Hematopoietic multipotent progenitor cell treated with erythropoietin and hydrocortisone succinate and interleukin-3 and kit ligand, for 4 days (in vitro differentiated cells): ENCODE measurements at places on chromosomes 2 and 18.
A peak's percentile ranks its signal among the peaks of the same experiment; 100 is the strongest.

DNA sequence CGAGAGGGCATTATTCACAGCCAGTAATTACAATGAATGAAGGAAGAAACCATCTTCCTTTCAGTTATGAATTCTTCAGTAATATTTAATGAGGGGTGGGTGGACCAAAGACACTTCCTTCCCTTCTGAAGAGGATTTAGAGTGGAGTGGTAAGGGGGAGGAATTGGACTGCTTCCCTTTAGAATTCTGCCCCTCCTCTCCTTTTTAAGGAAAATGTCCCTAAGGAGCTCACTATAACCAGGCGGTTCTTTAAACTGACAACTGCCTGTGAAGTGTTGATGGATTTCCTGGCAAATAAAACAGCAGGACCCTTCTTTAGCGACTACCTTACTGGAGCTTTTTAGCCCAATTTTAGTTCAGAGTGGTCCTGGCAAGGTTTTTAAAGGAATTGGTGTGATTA is 86.4 kb downstream of the LIMS1 start:
- no peak for DNase-seq

GRCh38 chr18:26719896-26720295 is 145.6 kb downstream of the AQP4 start:
- no peak for DNase-seq

GRCh38 chr2:37096568-37096967 is 12.2 kb downstream of the GPATCH11 start:
- DNase-seq: no peak

DNA sequence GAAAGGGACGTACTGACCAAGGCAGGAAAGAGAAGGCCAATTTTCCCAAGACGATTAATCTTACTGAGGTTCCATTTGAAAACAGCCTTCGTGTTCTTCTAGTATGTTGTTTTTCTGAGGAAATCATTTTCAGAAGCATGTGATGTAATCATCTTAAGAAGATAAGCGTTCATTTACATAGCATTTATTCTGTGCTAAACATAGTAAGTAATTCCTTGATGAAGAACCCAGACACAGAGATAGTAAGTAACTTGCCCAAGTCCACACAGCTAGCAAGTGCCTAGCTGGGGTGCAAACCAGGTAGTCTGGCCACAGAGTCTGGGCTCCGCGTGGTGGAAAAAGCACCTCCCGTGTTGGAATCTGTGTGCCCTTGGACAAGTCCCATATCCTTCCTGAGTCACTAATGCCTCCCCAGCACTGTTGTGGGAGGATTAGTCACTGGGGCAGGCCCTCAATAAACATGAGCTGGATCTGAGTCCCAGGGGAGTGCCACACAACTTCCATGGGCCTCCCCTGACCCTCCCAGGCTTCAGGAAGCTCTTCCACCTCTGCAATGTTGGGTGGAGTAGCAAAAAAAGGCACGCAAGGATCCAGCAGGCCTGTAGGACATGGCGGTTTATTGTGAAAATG is 26.9 kb upstream of the ASAP2 start:
- no peak for DNase-seq

GRCh38 chr18:49698525-49699025 is 114.8 kb downstream of the ACAA2 start:
- no peak for DNase-seq

DNA sequence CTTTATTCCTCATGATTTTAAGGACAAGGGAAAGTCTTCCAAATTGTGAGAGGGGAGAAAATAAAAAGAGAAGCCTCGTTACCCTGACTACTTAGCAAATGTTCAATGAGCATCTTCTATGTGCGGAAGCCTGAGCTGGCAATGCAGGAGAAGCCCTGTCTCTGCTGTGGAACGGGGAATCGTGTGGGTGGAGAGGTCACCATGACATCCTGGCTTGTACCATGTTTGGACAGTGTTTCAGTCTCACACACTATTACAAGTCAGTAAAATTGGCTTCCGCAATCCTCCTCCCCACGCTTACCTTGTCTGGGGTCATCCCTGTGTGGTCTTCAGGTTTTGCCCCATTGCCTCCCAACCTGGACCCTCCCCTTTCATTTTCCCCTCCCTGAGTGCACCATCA is 65.0 kb upstream of the PPM1B start:
- no peak for DNase-seq

GRCh38 chr2:48315896-48316194 is 214.1 kb upstream of the STON1 start:
- peak; percentile 73 for DNase-seq

GRCh38 chr2:55743583-55743982 is 49.9 kb upstream of the PNPT1 start:
- no peak for DNase-seq

DNA sequence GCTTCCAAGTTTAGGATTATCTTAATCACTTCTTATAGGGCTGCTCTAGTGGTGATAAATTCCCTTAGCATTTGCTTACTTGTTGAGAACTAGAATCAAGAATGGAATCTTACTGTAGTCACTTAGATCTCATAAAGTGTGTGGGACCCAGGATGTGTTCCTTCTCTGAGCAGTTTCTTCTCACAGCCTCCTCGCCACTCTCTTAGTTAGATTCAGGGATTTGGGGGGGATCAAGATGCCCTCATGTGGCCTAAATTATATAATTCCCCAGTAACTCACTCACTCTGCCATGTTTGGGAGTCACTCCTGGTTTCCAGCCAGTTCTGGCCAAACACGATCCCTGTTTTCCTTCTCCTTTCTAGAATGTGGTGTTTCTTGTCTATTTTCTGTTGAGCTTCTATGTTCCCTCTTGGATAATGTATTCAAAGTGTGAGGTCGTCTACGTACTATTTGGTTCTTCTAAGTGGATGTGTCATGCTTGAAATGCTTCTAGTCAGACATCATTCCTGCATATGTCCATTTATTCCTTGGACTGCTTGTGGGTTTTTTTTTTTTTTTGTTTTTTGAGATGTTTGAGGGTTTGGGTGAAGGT is 414.9 kb upstream of the SYT4 start:
- no peak for DNase-seq

- no peak for DNase-seq
Measured at GRCh38 chr2:47206181-47206580, 51.1 kb upstream of the STPG4 start.

DNA sequence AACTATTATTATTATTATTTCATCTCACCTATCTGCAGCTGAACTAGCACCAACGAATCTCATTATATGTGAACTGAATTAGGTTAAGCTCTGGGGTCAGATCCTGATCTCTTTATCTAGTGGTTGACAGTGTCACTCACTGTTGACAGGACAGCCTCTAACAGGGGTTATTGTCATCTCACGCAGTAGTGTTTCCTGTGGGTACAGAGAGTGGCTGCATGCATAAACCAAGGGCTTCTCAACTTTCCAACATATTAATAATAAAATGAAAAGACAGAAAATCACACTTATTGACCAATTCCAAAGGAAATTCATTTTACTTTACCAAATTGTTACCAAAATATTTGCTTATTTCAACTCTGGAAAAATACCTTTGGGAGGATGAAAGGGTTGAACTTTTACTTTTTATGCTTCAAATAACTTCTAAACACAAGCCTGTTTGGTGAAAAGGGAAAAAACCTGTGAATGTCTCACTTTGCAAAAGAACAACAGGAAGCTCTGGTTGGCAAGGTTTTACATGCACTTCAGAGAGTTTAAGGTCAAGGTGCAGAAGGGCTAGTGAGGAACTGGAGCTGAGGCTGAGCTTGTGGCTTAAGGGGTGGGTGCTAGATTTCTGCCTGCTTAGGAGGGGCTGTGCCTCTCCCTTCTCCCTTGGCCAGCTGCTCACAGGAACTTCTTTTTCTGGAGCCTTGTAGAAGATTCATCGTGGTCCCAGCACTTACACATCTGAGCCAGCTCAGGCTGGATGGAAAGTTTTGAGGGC is 72.6 kb downstream of the CTAGE1 start:
- no peak for DNase-seq

GRCh38 chr2:6372317-6372901 is 493.3 kb downstream of the CMPK2 start:
- no peak for DNase-seq

DNA sequence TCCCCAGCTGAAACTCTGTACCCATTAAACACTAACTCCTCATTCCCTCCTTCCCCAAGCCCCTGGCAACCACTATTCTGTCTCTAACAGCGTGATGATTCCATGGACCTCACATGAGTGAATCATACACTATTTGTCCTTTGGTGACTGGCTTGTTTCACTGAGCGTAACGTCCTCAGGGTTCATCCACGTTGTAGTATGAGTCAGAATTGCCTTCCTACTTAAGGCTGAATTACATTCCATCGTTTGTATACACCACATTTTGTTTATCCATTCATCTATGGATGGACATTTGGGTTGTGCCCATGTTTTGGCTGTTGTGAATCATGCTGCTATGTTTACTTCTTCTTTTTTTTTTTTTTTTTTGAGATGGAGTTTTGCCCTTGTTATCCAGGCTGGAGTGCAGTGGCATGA is 19.6 kb upstream of the CABLES1 start:
- no peak for DNase-seq

- no peak for DNase-seq
Measured at GRCh38 chr2:109689182-109689930, 75.2 kb downstream of the SOWAHC start.

DNA sequence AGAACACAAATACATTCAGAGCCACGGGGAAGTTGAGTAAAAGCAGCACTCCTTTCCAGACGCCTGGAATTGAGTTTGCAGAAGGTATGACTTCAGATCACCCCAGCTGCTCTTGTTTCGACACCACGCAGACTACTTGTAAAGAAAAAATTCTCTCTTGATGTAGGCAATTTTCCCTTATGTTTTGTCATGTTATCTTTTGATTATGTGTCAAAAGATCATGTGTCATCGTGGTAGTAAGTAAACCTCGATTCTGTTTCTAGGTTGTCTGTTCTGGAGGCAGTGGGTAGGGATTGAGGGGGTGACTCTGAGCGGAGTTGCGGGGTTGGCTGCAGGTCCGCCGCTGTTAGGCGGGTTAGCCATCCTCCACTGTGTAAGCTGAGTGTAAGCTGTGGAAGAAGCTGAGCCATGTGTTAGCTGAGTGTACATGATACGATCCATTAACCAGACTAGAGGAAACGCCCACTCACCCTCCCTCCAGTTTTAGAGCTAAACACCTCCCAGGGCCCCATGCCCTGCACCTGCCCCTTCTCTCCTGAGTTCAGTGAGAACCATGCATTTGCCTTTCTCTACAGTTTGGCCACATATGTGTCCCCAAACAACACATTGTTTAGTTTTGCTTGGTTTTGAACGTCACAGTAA is 181.8 kb downstream of the SNTG2 start:
- no peak for DNase-seq

DNA sequence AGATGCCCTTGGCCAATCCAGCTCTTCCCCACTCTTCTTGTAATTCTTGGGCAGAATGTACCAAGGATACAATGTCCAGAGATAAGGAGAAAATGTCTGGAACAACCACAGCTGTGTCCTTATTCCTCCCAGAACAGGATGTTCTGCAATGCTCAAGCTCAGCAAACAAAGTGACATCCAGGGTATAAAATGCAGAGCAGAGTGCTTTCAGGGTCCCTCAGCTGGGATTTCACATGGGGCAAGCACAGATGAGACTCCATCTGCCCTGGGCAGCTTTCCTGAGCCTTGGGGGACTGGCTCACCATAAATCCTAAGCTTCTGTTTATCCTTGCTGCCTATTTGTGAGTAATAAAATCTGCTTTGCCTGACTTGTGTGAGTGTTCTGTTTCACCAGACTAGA is 127.4 kb downstream of the VAPA start:
- DNase-seq: no peak

DNA sequence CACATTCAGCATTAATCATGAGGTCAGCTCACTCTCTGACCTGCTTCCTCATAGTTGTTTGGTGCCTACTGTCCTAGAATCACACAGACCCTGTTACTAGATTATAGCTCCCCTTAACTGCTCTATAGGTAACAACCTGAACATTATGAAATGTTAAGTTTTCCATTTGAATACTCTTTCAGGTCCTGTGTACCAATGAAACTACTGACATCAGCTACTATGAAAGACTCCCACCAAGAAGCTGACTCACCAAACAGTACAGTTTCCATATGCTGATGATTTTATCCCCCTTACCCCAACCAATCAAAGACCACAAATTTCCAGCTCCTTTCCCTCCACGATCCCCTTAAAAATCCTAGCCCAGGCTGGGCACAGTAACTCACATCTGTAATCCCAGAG is 56.3 kb downstream of the SRBD1 start:
- DNase-seq: peak; percentile 10

GRCh38 chr18:69956057-69956456 is 8.4 kb upstream of the CD226 start:
- no peak for DNase-seq

DNA sequence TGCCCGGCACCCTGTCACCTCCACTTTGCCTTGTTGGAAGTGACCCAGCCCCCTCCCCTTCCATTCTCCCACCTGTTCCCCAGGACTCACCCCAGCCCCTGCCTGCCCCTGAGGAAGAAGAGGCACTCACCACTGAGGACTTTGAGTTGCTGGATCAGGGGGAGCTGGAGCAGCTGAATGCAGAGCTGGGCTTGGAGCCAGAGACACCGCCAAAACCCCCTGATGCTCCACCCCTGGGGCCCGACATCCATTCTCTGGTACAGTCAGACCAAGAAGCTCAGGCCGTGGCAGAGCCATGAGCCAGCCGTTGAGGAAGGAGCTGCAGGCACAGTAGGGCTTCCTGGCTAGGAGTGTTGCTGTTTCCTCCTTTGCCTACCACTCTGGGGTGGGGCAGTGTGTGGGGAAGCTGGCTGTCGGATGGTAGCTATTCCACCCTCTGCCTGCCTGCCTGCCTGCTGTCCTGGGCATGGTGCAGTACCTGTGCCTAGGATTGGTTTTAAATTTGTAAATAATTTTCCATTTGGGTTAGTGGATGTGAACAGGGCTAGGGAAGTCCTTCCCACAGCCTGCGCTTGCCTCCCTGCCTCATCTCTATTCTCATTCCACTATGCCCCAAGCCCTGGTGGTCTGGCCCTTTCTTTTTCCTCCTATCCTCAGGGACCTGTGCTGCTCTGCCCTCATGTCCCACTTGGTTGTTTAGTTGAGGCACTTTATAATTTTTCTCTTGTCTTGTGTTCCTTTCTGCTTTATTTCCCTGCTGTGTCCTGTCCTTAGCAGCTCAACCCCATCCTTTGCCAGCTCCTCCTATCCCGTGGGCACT is 4.5 kb downstream of the RETREG2 start:
- peak; percentile 41 for DNase-seq

DNA sequence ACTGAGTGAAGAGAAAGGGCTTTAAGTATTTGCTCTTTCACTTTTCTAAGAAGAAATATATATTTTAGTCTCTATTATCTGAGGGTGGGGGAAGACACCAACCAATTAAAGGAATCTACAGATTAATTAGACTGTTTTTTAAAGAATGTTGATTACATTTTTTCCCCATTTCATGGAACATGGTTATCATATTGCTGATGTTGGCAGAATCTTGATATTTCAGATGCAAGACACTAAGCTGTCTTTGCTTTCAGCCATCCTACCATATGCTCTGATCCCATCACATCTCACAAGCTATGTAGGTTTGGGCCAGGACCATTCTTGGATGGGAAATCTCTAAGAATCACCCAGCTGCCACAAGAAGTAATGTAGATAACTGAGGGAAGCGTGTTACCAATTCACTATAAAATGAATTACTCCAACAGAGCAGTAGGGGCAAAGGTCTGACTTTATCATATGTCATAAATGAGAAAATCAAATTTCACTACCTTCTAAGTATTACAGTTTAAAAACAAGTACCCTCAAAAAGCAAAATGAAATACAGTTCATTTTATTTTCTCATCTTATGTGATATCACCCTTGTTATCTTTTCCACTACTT is 6.7 kb upstream of the TBR1 start:
- no peak for DNase-seq
